NCI-H1048 (cell line): ENCODE measurements at places on chromosomes 3 and 15.

- no peak for DNase-seq
Measured at GRCh38 chr3:135368316-135368715, 573.3 kb downstream of the EPHB1 start.

GRCh38 chr3:159632128-159632527 lies 356.5 kb upstream of the IL12A start:
- no peak for DNase-seq

- no peak for DNase-seq
Measured at GRCh38 chr3:179194931-179195330, 46.8 kb downstream of the PIK3CA start.

GRCh38 chr15:35565901-35566300 lies 19.9 kb upstream of the DPH6 start:
- no peak for DNase-seq

DNA sequence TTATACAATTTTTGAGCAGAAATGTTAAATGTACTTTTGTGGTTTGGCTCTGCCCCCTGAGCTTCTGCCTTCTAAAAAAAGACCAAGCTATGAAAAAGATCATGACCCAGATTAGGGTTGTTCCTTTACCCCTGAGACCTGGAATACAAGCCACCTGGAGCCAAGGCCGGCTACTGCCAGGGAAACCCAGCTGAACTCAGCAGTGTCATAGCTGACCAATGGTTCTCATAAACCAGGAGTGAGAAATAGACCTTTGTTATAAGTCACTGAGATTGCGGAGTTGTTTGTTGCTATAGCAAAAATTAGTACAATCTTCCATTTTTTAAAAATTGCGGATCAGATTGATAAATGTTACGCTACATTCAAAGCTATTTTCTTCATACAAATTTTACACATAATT lies 1261.7 kb downstream of the ROBO1 start:
- no peak for DNase-seq

DNA sequence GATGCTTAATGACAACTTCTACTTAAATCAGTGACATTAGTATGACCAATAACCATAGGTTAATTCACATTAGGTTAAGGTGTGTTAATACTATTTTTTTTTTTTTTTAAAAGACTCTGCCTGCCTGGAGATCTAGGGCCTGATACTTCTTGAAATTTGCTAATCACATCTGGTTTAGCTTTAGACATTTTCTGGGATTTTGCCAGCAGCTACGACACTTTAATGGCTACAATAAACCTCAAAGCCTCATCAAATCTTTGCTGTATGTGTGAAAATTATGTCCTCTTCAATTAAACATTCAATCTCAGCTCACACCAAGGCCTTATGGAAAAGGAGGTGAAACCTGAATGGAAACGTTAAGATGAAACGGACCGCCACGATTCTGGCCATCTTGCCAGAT lies 167.9 kb downstream of the GREM1 start:
- DNase-seq = no peak

DNA sequence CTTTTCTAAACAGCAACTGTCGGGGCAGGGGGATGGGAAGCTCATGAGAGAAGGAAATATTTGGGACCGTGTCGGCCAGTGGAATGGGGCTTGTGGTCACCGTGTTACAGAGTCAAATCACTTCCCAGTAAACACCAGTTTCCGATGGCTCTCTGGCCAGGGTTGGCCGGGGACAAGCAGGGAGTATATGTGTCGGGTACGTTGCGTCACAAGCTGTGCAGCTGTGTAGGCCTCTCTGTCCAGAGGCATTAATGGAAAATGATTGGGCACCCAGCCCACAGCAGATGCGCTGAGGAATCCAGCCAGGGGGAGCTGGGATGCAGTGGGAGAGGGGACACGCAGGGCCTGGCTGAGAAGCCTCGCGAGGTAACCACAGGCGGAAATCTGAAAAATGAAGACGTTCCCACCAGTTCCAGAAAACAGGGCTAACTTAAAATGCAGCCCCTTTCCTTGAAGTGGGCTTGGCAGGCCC lies 15.8 kb upstream of the ALDH1A3 start:
- DNase-seq = no peak

DNA sequence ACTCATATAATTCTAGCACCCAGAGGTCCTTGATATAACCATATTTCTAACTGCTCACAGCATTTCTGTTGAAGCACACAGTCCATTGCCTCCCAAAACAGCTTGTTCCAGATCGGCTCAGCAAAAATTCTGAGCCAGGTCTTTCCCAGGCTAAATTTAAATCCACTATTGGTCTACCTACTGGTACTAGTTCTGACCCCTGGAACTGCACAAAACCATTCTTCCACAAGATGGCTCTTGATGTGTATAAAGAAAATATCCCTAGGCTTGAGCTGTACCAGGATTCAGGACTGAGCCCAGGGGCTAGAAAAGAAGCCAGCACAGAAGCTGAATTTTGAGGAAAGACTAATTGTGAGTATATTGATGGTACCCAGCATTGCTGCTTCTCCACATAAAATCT lies 75.4 kb upstream of the ABHD17C start:
- no peak for DNase-seq

DNA sequence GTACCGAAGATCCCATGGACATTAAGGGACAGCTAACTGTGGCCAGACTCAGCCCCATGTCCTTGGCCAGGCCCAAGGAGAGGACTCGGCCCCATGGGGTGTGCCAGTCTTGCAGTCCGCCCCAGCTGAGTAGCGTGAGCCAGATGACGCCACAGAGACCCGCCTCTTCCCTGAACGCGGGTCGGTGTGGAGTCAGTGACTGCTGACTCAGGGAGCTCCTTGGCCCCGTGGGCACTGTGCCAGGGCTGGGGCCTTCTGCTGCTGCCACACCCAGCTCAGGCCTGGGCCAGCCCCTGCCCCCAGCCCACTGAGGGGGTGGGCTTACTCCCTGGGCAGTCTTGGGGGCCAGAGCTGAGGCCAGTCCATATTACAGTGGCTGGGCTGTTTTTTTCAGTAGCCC lies 52.8 kb downstream of the PLXNA1 start:
- no peak for DNase-seq

DNA sequence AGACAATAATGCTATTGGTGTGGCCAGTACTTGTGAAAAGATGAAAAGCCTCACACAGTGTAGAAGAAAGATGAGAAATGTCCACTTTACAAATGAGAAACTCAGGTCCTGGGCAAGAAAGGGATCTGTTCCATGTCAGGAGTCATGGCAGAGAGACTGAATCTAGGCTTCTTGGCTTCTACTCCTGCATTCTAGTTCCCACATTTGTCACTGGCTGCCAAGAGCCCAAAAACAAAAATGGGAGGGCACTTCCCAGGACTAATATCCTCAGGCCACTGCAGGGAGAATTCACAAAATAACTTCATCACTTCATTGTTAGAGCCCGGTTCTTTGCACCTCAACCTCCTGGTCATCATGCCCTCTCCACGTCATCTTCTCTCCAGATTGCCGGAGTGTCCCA lies 337.5 kb downstream of the NTRK3 start:
- no peak for DNase-seq

GRCh38 chr15:88467935-88468528 lies 524 bp downstream of the MRPS11 start:
- DNase-seq = no peak

- DNase-seq = no peak
Measured at GRCh38 chr3:97037294-97037943, 223.0 kb downstream of the EPHA6 start.

- no peak for DNase-seq
Measured at GRCh38 chr3:31166249-31166885, 271.9 kb upstream of the GADL1 start.

GRCh38 chr15:24919446-24919845 lies 35.3 kb upstream of the SNRPN start:
- DNase-seq = no peak

GRCh38 chr3:60792249-60792852 lies 458.9 kb downstream of the FHIT start:
- DNase-seq = no peak
